ENCODE measurements at places on chromosomes 1 and 21. TPM values are rescaled to one million over a fixed set of nuclear protein-coding genes. Genes with fewer than 3 reads are reported as not detected.

DNA sequence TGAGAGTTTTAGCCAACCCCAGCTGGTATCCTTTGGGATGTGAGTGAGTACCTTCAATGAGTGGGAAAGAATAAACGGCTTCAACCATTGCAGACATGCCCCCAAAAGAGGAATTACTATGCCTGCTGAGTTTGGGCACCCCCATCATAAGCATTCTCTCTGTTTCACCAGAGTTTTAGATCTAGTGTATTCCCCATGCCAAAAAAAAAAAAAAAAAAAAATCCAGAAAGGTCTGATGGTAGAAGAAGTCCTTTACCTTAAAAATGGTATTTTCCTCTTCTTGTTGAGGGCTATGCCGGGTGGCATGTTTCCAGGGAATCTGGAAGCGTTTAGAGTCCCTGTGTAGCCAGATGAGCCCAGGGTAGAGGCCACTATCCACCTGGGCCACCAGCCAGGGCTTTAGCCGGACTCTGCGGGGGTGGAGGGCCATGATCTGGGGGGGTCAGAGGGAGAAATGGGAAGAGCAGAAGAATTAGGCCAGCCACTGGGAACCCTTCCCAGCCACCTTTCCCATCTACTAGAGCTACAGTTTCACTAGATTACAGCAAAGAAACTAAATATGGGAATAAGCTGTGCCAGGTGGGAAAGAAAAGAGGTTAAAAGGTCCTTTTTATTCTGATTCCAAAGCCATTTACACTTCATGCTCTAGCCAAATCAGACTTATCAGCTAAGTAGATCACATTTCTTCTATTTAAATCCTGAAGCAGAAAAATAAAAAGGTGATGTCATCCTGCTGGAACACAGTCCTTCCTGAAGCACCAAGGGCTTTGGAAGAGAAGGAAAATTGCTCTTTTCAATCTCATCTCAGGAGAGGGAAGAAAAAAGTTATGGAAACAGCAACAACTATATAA is 4.7 kb downstream of the IRF6 start:
- DNase-seq, result peak; percentile 87

GRCh38 chr1:41799723-41800122 is 119.0 kb downstream of the HIVEP3 start:
- no peak for DNase-seq

DNA sequence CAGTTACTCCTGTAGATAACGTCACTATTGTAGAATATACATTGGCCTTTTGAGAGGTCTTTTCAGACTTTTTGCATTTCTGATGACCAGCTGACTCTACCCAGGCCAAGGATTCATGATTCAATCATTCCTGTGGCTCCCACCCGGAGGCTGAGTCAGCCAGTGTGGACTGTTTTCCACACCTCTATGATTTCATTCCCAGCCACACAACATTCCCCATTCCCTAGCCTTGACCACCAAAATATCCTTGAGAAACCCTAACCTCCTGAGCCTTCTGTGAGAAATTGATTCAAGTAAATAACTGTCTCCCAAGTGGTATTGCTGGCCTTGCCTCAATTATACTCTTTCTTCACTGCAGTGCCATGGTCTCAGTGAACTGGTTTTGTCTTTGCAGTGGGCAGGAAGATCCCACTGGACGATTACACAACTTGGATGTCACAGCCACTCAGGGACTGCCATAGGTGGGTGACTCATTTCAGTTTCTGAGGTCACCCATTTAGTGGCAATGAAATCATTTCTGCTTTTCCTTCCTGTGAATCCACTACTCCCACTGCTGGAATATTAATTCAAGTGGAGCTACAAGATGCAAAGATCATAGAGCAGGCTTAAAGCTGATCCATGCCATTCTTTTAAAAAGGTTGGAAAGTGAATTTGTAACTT is 518.6 kb upstream of the ZP4 start:
- no peak for DNase-seq

DNA sequence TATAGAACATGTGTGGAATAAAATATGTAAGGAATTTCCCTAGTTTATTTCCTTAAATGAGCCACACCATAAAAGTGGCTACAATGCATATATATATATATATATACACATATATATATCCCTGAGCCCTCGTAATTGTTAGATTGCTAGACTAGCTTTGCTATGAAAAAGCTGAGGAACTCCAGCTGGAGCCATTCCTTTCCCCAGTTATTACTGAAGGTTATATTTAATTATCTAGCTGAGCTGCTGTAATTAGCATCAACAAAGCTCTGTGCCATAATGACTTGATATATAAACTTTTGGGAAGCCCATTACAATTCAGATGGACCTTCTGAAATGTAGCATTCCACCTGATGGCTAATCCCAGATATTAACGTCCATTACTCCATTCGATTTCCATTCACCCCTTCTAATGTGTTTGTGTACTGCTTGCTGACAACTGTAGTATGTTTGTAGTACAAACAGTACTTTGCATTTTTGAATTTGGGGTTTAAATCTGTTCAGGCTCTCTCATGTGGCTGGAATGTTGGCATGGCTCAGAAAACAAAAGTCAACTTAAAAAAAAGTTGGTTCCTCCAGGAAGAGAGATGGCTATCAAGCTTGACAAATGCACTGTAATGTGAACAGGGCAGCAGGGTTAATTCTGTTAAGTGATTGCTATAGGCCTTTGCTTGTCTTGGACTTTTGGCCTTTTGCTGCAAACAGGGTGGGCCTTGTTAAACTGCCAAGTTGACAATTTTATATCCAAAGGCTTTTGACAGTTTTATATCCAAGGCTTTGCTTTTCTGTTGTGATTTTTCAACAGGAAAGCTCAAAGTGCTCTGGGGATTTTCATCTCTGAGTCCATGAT is 170.0 kb downstream of the LTN1 start:
- DNase-seq, result peak; percentile 70

GRCh38 chr1:150012611-150013010 is 2.1 kb upstream of the OTUD7B start:
- DNase-seq, result no peak

GRCh38 chr1:204837440-204838084 is 33.1 kb upstream of the NFASC start:
- peak; percentile 37 for DNase-seq

DNA sequence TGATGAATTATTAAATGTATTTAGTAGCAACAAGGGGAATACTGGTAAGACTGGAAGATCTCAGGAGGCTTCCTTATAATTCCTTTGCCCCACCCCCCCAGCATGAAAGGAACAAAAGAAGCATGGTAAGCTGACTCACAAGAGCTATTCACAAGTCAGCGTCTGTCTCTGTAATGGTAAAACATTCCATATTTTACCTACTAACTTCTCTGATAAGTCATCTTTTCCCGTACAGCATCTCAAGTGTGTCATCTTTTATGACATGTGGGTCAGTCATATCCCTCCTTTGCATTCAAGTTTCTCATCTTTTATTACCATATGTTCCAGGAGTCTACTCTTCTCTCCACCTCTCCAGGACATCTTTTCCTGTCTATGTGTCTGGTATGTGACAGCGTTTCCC is 241.3 kb downstream of the PLA2G4A start:
- no peak for DNase-seq

DNA sequence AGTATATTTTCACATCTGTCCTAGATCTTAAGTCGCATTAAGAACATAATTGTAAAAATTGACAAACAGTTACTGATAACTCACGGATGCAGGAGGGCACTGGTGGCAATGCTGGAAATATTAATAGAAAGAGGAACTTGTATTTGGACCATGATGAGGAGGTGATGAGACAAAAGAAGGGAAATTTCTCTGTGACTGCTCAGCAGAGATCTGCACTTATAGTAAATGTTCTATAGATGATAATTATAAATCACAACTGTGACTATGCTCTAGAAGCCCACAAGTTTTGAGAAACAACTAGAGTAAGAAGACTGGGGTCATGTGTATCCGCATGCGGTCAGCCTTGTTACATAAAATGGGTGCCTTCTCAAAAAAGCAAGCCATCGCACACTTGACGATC is 8.7 kb upstream of the DUSP12 start:
- DNase-seq, result no peak

- no peak for DNase-seq
Observed at GRCh38 chr1:14524826-14525636, 73.5 kb upstream of the KAZN start.

- no peak for DNase-seq
Observed at GRCh38 chr1:91217911-91218310, 186.7 kb downstream of the HFM1 start.

DNA sequence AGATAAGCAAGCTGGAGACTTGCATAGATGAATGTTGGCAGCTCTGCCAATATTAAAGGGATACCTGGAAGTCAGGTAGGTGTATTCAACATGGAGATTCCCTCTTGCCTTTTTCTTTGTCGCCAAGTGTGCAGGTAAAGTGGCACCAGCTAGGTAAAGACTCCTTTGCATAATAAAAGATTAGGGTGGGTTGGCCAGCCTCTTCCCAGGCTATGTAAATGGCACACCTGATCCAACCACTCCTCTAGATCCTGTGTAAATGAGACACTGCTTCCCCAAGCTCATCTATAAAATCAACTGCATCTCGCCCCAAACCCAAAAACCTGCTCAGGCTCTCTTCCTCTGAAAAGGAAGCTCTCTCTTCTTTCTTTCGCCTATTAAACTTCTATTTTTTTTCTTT is 100.8 kb upstream of the DSCAM start:
- DNase-seq, result no peak

- DNase-seq, result no peak
Observed at GRCh38 chr1:24055681-24056080, 56.3 kb downstream of the MYOM3 start.

GRCh38 chr1:218474128-218474527 is 129.0 kb downstream of the TGFB2 start:
- DNase-seq, result peak; percentile 19

GRCh38 chr1:154607106-154607608 is 829 bp downstream of the ADAR start:
- no peak for DNase-seq

DNA sequence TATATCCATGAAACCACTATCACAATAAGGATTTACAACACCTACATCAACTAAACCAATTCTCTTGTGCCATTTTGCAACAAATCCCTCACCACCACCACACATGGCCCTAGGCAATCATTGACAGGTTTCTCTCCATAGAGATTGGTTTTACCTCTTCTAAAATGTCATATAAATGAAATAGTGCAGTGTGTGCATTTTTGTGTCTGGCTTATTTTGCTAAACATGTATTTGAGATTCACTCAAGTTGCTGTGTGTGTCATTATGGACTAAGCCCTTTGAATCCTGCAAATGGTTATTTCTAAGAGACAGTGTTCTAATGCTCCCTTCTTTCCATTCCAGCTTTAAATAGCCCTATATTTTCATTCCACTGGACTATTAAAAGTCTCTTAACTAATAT is 179.7 kb upstream of the LRRC7 start:
- DNase-seq, result no peak

- no peak for DNase-seq
Observed at GRCh38 chr1:25672763-25673409, 56.3 kb downstream of the MAN1C1 start.

- no peak for DNase-seq
Observed at GRCh38 chr1:220800262-220800661, 13.5 kb downstream of the MTARC1 start.

DNA sequence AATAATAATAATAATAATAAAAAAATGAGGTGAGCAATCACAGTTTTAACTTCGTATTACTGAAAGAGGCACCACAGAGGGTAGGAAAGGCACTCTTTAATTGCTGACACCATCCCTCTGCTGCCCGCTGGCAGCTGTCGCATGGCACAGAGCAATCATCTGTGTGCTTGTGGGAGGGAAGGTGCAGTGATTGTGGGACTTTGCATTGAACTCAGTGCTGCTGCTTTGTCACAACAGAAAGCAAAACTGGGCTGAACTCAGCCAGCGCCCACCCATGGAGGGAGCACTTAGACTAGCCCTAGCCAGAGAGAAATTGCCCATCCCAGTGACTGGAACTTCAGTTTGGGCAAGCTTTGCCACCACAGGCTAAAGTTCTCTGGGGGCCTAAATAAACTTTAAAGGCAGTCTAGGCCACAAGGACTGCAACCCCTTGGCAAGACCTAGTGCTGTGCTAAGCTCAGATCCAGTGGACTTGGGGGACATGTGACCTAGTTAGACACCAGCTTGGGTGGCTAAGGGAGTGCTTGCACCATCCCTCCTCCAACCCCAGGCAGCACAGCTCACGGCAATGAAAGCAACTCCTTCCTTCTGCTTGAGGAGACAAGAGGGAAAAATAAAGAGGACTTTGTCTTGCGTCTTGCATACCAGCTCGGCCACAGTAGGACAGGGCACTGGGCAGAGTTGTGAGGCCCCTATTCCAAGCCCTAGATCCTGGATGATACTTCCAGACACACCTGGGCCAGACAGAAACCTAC is 59.3 kb downstream of the WDR4 start:
- DNase-seq, result no peak

DNA sequence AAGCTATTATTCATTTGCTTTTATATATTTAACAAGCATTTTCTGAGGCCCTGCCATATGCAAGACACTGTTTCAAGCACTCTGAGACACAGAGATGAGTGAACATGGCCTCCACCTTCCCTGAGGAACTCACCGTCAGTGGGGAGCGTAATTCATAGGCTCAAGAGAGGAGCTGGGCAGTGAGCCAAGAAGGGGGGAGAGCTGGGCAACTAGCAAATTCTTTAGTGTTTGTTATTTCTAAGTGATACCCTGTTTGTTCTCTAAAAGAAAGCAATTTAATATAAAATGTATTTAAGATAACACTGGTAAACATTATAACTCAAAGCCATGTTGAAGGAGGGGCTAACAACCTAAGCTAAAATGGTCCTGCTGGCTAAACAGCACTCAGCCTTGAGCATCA is 119.2 kb upstream of the NGF start:
- DNase-seq, result no peak

DNA sequence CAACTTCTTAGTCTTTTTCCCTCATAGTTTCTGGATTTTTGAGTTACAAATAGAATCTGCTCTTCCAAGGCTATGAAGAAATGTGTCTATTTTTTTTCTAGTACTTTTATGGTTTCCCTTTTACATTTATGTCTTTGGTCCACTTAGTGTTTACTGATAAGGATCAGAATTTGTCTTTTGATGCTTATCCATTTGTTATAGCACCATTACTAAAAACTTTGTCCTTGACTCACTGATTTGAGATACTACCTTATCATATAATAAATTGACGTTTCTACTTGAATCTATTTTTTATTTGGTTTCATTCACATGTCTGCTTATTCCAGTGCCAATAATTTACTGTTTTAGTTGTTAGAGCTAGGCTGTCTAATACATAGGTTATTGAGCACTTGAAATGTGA is 161.1 kb upstream of the DPYD start:
- DNase-seq, result no peak

The AQP10 gene
- not detected for total RNA-seq

The FAM78B gene
- total RNA-seq, result not detected

The FCGR2B gene
- not detected for total RNA-seq

The KCNC4 gene
- 12.3 TPM for total RNA-seq

The AMY1A gene
- not detected for total RNA-seq

The RCSD1 gene
- total RNA-seq, result 1.00 TPM

The CA14 gene
- total RNA-seq, result not detected

The C1orf232 gene
- not detected for total RNA-seq

All from endothelial cell of umbilical vein (primary cell).